Astrocyte (in vitro differentiated cells and primary cell): ENCODE measurements at places on chromosomes 3 and 15. TPM values are rescaled to one million over a fixed set of nuclear protein-coding genes. Genes with fewer than 3 reads are reported as not detected.

- H3K4me1 ChIP-seq = no peaks in the 10 kb centered on the region
- no peaks in the 10 kb centered on the region for H3K36me3 ChIP-seq
- H3K27ac ChIP-seq = no peak overlapping the region
- no peak overlapping the region for H3K4me3 ChIP-seq
- no peak for DNase-seq
- no peaks in the 10 kb centered on the region for H3K27me3 ChIP-seq
These were observed 35.4 kb downstream of the ARIH1 start for GRCh38 chr15:72509484-72509883.

DNA sequence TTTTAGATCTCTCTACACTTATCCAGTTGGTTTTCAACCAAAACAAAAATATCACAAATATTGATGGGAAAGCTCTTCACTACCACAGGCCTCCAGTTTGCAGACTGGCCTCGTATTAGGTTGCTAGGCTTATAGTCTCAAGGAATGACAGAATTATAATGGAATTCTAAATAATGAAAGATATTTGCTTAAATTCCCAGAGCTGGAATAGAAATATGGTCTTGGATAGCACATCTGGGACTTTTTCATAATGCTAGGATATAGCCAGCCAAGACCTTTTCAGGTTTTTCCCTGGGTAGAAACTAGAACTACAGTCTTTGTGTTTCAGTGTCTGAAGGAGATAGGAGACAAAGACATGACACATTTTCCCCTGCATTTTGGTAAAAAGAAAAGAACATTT, 121.9 kb upstream of the STAC start:
- no peaks in the 10 kb centered on the region for H3K27me3 ChIP-seq
- H3K4me1 ChIP-seq = no peaks in the 10 kb centered on the region
- no peak for DNase-seq
- H3K27ac ChIP-seq = no peak overlapping the region
- H3K36me3 ChIP-seq = no peaks in the 10 kb centered on the region

GRCh38 chr3:156631323-156631722, 43.1 kb upstream of the TIPARP start:
- no peaks in the 10 kb centered on the region for H3K27me3 ChIP-seq
- no peak overlapping the region for H3K27ac ChIP-seq
- H3K4me3 ChIP-seq = no peak overlapping the region
- no peaks in the 10 kb centered on the region for H3K36me3 ChIP-seq
- no peak for DNase-seq

Gene MUSTN1
- total RNA-seq = not detected in 2 replicates

Gene PRSS50
- total RNA-seq = not detected in 2 replicates

Gene CMSS1
- total RNA-seq = 11.0 and 12.5 TPM in 2 replicates
